HuH-7 (cell line): ENCODE measurements at places on chromosomes 16 and 17.

GRCh38 chr17:11578998-11579397 lies 19.3 kb upstream of the DNAH9 start:
- DNase-seq, result no peak

DNA sequence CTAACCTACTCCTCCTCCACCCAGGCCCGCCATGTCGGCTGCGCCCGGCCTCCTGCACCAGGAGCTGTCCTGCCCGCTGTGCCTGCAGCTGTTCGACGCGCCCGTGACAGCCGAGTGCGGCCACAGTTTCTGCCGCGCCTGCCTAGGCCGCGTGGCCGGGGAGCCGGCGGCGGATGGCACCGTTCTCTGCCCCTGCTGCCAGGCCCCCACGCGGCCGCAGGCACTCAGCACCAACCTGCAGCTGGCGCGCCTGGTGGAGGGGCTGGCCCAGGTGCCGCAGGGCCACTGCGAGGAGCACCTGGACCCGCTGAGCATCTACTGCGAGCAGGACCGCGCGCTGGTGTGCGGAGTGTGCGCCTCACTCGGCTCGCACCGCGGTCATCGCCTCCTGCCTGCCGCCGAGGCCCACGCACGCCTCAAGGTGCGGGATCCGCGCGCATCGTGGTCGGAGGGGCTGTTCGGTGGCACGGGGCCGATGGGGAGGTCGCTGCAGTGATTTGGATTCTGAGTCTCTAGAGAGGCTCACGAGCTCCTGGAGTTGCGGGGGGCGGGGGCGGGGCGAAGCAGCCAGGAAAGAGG lies 878 bp downstream of the TRIM72 start:
- DNase-seq, result no peak

GRCh38 chr16:35195173-35195863 lies 1735.9 kb downstream of the TP53TG3F start:
- no peak for DNase-seq

DNA sequence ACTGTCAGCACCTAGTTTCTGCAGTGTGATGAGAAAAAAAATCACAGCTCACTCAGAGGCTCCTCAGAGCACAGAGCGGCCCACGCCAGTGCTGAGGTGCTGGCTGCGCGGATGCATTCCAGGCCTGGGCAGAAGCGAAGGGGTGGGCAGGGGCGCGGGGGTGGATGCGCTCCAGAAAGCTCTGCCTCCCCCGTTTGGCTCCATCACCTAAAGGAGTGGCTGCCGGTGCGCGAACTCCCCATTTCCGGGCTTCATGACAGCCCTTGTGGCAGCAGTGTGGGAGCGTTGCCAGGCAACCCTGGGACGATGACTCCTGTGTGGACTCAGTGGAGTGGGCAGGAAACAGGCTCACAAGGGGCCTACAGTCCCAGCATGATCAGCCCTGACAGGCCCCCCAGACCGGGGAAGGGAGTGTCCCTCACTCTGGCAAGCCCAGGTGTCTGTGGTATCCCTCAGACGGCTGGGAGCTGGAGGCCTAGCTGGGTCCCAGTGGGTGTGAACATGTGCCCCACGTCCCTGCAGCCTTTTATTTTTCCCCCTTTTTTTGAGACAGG lies 32.8 kb upstream of the NUDT16L1 start:
- no peak for DNase-seq

GRCh38 chr17:62653002-62653825 lies 25.7 kb downstream of the MRC2 start:
- peak; percentile 54 for DNase-seq

- DNase-seq, result no peak
These were observed 11.8 kb downstream of the STARD3 start for GRCh38 chr17:39648616-39649366.

- no peak for DNase-seq
These were observed 89.3 kb downstream of the SDR42E1 start for GRCh38 chr16:81921843-81922584.

DNA sequence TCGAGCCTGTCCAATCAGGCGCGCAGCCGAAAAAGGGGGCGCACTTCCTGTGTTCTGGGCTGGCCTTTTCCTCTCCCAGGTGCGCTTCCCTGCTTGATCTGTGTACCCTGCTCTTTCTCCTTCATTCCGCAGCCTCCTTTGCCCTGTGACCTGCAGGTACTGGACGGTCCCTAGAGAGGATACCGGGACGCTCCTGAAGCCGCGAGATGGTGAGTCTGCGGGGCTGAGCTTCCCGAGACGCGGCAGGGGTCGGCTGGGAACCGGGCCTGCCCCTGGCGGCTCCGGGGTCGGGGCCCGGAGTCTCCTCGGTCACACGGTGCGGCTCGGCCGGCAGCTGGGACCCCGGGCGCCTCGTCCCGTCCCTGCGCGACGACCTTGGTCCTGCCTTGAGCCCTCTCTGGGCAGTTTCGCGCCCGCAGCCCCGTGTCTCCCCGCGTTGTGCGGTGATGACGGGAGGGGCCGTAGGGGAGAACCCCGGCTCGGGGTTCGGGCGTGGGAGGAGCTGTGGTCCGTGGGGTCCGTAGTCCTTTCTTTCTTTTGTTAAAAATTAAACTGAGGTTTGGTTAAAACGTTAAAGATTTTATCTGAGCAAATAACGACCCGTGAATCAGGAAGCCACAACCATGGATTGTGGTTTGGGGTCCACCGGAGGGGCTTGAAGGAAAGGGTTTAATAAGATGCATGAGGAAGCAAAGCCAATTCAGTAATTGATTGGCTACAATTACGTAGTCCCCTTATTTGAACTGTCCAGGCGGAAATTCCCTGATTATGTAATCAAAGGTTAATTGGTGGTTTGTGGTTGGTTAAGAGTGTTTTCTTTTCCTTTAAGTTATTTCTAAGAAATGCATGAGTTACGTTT lies 172.8 kb upstream of the ZNF267 start:
- DNase-seq, result peak; percentile 15

- no peak for DNase-seq
These were observed 897 bp downstream of the TP53I13 start for GRCh38 chr17:29569245-29569950.

DNA sequence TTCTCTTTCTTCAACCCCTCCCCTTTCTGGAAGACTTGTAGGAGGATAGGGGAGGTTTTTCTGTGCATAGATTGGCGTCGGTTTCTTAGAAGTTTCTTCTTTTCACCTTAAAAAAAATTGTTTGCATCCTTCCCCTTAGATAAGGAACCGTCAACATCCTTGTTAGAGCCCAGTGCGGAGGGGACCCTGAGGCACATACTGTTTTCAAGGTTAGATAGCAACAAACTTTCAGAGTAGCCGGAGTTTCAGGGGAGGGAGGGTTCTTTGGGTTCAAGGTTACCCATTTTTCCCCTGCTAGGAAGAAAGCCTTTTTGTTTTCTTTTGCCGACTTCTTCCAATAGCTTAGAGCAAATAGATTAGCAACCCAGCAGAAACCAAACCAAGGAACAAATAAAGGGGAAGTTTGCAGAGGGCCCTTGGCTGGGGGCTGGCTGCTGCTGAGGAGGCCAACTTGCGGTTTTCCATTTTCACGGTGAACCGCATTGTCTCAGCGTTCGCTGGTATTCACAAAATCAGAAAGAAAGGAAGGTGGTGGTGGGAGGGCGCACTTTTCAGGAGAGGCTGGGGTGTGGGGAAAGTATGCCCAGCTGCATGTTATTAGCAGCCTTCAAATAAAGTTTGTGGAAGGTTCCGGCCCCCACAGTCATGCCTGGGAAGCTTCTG lies 28.8 kb downstream of the MSI2 start:
- DNase-seq, result no peak

DNA sequence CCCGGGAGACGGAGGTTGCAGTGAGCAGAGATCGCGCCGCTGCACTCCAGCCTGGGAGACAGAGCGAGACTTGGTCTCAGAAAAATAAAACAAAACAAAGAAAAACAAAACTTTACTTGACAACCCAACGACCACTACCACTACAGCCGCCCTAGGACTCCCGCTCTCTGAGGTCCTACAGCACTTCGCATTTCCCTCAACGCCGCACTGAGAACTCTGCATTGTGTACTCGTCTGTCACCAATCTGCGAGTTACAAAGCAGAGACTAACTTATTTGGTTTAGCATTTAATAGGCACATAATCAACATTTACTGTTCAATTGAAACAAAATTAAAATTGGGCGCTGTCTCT lies 479 bp upstream of the ZNF207 start:
- DNase-seq, result no peak

DNA sequence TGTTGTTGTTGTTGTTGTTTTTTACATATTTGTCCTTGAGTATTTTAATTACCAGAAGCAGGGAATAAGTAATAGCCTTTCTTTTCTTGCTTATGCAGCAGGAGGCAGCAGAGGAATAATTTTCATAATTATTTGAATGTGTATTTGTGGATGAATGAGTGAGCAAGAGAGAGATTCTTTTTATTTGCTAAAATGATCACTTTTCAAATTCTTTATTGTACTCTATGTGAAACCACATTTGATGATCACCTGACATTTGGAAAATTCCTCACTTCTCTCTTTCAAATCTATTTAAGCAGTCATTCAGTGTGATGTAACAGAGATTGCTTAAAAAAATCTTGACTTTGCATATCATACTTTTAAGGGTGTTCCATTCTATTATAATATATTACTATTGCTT lies 223.6 kb downstream of the BCAS3 start:
- no peak for DNase-seq

GRCh38 chr16:1745900-1746692 lies 25.2 kb downstream of the NME3 start:
- DNase-seq, result no peak

DNA sequence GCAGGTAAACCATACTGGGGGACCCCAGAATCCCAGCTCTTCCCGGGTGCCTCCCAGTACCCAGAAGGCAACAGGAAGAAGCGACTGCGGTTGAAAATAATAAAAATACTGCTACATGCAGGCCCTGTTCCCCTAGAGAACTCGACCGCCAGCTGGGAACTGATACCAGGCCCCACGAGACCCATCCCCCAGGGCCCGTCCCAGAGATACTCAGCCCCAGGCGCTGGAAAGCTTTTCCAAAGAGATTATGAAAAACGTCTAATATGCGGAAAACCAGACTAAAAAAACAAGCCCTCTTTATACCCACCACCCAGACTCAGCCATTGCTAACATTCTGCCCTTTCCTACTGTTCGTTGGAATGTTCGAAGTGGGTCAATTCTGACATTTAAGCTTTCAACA lies 12.9 kb upstream of the MEAK7 start:
- DNase-seq, result no peak

DNA sequence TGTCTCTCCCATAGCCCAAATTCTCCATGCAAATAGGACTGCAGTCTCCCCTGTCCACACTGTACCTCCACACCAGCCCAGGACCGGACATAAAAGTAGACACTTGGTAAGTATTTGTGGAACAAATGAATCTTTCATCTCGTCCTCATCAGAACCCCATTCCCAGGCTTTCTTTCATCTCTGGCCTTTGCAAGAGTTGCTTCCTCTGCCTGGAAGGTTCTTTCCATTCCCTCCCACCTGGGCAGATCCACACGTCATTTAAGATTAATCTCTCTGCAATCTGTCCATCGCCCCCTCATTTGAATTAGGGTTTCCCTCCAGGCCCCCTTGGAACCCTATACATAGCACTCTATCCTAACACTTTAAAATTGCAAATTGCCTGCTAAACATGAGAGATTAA lies 3.9 kb upstream of the NXPH3 start:
- DNase-seq, result no peak
